ENCODE measurements at places on chromosomes 4 and X. TPM values are rescaled to one million over a fixed set of nuclear protein-coding genes. Genes with fewer than 3 reads are reported as not detected.

Gene TLR1
- 0.07 TPM for total RNA-seq

GRCh38 chrX:136639506-136640176 is 8.3 kb upstream of the CD40LG start:
- no peak for DNase-seq
- H3K27me3 ChIP-seq: no peaks in the 10 kb centered on the region
- H3K27ac ChIP-seq: no peak overlapping the region
- H3K4me3 ChIP-seq: no peak overlapping the region
- peaks cover 8% of the 10 kb centered on the region for H3K4me1 ChIP-seq

DNA sequence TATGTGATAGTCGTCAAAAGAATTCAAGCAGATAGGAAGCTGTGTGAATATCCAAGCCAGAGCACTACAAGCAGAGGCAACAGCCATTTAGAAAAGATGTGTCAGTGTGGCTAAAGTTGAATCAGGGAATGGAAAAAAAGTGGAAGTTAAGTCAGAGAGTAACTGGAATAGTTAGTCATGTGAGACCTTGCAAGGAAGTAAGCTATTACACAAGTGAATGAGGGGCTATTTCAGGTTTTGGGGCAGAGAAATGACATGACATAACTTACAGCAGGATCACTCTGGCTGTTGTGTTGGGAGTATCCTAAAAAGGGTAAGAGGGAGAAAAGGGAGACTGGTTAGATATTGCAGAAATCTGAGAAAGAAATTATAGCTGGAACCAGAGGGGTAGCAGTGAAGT is 236.6 kb upstream of the PCDH18 start:
- no peak overlapping the region for H3K27ac ChIP-seq
- no peaks in the 10 kb centered on the region for H3K36me3 ChIP-seq
- H3K4me3 ChIP-seq: no peak overlapping the region
- no peaks in the 10 kb centered on the region for H3K4me1 ChIP-seq

DNA sequence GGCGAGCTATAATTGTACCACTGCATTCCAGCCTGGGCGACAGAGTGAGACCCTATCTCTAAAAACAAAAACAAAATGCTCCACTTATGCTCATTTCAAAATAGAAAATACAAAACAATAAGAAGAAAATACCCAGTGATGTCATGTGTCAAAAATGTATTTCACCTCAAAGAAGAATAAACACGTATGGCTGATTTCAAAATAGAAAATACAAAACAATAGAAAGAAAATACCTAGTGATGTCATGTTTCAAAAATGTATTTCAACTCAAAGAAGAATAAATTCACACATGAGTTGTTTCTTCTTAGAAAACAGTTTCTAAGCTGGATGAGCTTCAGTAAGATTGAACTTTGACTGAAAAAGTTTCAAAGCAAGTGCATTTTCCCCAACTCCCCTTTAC is 20.3 kb upstream of the PDCL2 start:
- H3K36me3 ChIP-seq: no peaks in the 10 kb centered on the region
- H3K27me3 ChIP-seq: no peaks in the 10 kb centered on the region
- H3K4me3 ChIP-seq: no peak overlapping the region
- no peaks in the 10 kb centered on the region for H3K4me1 ChIP-seq
- DNase-seq: no peak
- H3K27ac ChIP-seq: no peak overlapping the region

Gene MAGED1
- total RNA-seq: 88.5 TPM

GRCh38 chr4:86976801-86977485 is 42.1 kb downstream of the AFF1 start:
- H3K4me1 ChIP-seq: peaks cover 42% of the 10 kb centered on the region
- no peaks in the 10 kb centered on the region for H3K27me3 ChIP-seq
- no peak for DNase-seq
- 0 out of 2 replicates have a peak overlapping the region, but pooled peaks have one; percentile 55 for H3K27ac ChIP-seq

GRCh38 chr4:143654571-143654970 is 45.9 kb downstream of the FREM3 start:
- H3K27ac ChIP-seq: no peak overlapping the region
- no peak overlapping the region for H3K4me3 ChIP-seq
- no peaks in the 10 kb centered on the region for H3K27me3 ChIP-seq
- H3K4me1 ChIP-seq: no peaks in the 10 kb centered on the region

DNA sequence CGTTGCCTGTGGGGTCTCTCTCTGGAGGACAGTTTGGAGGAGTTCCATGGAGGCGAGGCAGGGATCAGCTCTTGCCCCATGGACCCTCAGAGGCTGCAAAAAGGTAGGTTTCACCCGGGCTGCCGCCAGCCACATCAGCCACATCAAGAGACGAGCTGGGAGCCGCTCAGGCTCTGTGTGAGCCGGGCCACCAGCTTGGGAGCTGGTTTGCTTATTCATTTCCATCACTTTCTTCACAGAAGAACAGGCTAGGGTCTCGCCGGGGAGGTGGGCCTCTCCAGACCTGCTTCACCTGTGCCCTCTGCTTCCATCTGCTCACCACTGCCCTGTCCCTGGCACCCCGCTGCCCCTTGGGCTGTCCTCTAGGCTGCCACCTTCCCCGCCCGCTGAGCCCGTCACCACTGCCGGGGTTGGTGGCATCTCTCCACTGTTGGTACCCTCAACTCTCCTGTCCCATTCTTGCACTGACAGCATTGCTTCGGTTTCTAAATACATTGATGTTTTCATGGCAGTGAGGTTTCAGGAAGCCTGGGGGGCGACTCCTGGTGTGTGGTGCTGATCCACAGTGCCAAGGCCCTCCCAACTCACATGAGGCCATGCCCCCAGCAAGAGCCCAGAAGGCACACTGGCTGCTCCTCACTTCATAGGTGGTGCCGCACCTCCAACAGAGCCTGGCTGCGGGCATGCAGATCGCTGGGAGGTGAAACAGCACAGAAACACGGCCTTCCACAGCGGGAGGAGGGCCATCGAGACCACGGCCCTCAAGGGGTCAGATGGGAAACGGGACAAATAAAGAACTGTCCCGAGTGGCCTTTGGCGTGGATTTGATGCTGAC is 4.5 kb upstream of the TREX2 start:
- H3K36me3 ChIP-seq: no peaks in the 10 kb centered on the region
- no peaks in the 10 kb centered on the region for H3K4me1 ChIP-seq
- H3K27me3 ChIP-seq: no peaks in the 10 kb centered on the region
- no peak for DNase-seq
- H3K27ac ChIP-seq: no peak overlapping the region

All from GM23338 (cell line).